Aorta (tissue), 5 donors: ENCODE measurements at places on chromosomes 7 and 10. TPM values are rescaled to one million over a fixed set of nuclear protein-coding genes. Genes with fewer than 3 reads are reported as not detected.

The SFR1 gene
- total RNA-seq, result 6.5 TPM

DNA sequence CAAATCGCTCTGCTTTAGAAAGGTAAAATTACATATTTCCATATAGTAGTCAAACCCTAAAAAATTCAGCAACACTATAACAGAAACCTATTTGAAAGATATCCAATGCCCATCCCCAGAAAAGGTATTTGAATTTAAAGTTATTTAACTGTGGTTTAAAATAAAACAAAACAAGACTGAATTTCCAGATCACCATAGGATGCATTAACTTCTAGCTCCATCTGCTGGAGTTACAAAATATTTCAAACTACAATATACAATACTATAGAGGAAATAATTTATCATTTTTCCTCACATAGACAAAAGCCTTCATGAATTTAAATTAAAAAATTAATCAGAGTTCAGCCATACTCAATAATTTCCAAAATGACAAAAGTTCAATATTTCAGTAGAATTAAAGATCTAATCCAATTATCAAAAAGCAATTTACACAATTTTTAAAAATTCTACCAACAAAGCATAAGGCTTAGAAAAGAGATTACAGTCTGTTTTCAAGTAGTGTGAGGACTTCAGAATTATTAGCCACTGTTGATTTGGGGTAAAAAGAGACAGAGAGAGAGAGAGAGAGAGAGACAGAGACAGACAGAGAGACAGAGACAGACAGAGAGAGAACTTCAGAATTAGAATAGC, 75.9 kb downstream of the LMBR1 start:
- H3K4me1 ChIP-seq, result no peaks in the 10 kb centered on the region
- H3K27me3 ChIP-seq, result no peaks in the 10 kb centered on the region
- H3K4me3 ChIP-seq, result no peak overlapping the region
- DNase-seq, result no peak

- H3K4me3 ChIP-seq, result no peak overlapping the region
- no peak for DNase-seq
- no peaks in the 10 kb centered on the region for H3K4me1 ChIP-seq
- no peak overlapping the region for H3K27ac ChIP-seq
These were observed 9.7 kb downstream of the GBX1 start for GRCh38 chr7:151157645-151158329.

DNA sequence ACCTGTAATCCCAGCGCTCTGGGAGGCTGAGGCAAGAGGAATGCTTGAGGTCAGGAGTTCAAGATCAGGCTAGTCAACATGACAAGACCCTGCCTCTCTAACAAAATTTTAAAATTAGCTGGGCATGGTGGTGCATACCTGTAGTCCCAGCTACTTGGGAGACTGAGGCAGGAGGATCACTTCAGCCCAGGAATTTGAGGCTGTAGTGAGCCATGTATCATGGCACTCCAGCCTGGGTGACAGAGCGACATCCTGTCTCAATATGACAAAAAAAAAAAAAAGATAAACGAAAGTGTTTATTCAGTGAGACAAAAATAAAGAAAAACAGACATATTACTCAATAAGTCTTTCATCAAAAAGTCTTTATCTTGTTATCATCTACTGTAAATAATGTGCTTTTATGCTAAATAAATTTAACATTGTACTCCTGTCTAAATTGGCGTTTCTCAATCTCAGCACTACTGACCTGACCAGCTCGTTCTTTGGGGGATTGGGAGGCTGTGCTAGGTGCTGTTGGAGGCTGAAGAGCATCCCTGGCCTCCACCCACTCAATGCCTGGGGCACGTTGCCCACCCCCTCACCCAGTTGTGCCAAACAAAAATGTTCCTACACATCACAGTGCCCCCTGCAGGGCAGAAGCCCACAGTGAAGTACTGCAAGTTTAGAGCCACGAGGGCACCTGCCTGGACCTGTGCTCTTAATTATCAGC, 57.7 kb downstream of the NCAPG2 start:
- H3K27ac ChIP-seq, result no peak overlapping the region
- H3K4me3 ChIP-seq, result no peak overlapping the region
- DNase-seq, result no peak
- no peaks in the 10 kb centered on the region for H3K27me3 ChIP-seq
- peaks cover 3% of the 10 kb centered on the region for H3K4me1 ChIP-seq

DNA sequence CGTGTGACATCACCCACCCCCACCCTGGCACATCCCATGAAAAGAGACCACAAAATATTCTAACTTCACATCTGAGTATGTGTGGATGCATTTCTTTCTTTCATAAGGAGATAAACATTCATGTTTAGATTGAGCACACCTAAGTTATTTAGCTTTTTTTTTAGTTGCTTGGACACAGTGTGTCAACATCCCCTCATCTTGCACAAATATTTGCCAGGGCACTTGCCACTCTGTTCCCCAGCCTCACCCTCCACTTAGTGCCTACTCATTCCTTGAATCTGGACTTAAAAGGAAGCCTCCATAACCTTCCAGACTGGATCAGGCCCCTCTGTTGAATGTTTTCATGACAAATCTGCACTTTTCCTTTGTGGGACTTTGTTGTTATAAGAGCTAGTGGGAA, 338.9 kb upstream of the IGFBP3 start:
- no peaks in the 10 kb centered on the region for H3K36me3 ChIP-seq
- H3K4me3 ChIP-seq, result no peak overlapping the region
- no peak overlapping the region for H3K27ac ChIP-seq
- DNase-seq, result no peak
- no peaks in the 10 kb centered on the region for H3K27me3 ChIP-seq
- no peaks in the 10 kb centered on the region for H3K4me1 ChIP-seq
